ENCODE measurements at places on chromosomes 2 and 18. TPM values are rescaled to one million over a fixed set of nuclear protein-coding genes. Genes with fewer than 3 reads are reported as not detected.

DNA sequence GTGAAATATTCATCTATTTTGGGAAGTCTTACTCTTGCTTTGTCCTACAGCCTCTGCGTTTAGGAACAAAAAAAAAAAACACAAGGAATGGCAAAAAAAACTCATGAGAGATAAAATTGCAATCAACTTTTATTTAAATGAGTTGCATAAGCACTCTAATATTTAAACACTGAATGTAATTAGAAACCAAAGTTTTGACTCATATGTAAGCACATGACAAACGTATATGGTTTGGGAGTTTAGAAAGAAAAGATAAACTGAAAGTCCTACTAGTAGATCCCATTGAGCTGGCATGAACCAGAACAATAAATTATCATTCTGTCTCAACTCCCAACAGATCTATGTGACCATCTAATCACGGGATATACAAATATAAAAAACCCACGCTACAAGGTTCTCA, 44.8 kb downstream of the REV1 start:
- DNase-seq: no peak

GALNT14 gene
- 0.21 TPM for total RNA-seq

FAM161A gene
- total RNA-seq: 1.3 TPM

- no peak for DNase-seq
These were observed 56.4 kb downstream of the MAP4K4 start for GRCh38 chr2:101753720-101754490.

GRCh38 chr2:62456721-62457539, 49.1 kb downstream of the TMEM17 start:
- peak; percentile 84 for DNase-seq

DNA sequence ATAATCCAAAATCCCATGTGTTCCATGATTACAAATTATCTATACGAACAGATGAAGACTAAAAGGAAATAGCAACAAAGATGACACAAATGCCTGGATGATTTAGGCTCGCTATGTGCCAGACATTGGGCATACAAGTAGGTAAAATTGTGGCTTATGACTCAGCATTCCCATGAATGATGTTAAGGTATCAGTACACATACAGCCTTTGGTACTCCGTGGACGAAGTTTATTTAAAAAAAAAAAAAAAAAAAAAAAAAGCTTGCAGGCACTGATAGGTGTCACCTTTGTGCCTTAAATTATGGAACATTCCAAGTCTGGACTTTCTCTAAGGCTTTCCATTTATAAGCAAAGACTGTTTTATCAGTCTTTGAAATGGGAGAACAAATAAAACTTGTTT, 2.7 kb downstream of the CHAC2 start:
- no peak for DNase-seq

DNA sequence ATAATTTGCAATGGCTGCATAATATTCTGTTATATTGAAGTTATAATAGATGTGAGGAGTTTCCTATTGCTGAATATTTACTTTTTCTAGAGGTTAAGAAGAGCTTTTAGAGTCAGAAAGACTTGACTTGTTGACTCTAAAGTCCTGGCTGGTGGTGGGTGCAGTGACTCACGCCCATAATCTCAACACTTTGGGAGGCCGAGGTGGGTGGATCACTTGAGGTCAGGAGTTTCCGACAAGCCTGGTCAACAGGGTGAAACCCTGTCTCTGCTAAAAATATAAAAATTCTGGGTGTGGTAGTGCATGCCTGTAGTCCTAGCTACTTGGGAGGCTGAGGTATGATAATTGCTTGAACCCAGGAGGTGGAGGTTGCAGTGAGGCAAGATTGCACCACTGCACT, 33.9 kb upstream of the ATIC start:
- peak; percentile 80 for DNase-seq

HTR2B gene
- total RNA-seq: not detected

GRCh38 chr2:29110916-29111535, 4.2 kb upstream of the CLIP4 start:
- no peak for DNase-seq

DNA sequence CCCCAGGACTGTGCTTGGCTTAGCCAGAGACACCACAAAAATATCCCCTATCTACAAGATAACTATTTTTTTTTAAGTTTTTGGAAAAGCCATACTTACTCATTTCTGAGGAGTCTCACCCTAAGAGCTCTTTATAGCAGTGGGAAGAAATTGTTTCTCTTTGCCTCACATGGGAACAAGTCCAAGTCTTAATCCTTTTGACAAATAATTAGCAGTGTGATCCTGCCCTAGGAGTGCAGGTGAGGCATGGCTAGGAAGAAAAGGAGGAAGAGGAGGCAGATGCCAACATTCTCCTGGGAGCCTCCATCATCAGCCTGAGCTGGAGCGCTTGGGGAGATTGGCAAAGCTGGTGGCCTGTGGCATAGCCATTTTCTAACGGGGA, 115.6 kb downstream of the STPG4 start:
- DNase-seq: no peak

DNA sequence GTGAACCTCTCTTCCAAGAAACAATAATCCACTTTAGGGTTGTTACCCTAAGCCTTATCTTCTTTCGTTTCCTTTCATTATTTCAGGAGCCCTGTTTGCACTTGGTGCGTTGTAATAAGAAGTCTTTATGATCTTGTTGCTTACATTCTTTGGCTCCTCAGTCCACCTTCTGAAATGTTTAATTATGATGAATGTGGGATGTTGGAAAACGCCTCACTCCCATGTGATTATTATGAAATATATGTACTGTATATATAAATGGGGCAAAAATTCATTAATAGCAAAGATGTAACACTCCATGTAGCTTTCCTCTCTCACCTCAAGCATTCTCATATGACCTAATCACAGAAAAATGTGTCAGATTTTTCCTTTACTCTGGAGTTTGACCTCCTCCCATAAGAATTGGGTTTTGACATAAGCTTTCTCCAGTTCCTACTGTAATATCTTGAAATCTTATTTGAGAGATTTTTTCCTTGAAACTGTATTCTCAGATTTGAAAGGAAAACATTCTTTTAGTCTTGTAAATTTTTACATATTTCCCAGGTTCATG, 397.2 kb upstream of the FANCL start:
- DNase-seq: no peak

DNA sequence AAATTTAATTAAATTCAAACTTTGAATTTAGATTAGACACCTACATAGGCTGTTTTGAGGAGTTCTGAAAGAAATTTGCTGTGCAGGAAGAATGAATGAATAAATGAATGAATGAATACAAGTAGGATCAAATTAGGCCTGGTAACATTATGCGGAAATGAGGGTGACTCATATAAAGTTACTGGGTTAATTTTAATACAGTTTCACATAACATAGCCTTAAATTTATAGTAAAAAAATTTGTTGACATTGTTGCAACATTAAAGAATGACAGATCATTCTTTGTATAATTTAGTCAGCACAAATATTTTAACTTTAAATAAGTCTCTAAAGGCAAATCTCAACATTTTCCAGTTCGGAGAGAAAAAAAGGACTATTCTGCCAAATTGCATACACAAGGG, 1293.1 kb upstream of the SLC39A10 start:
- no peak for DNase-seq

DNA sequence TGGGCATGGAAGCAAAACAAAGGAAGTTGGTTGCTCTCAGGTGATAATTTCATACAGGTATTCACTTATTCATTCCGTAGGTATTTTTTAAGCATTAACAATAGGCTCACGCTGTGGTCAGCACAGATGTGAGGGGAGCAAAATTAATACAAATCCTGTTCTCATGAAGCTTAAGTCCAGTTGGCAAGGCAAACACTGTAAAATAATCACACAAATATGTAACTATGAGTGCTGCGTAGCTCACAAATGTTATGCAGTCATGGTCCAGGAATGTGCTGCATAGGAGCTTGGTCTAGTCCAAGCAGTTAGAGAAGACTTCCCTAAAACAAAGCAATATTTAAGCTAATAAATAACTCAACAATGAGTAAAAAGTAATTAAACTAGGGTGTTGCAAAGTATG, 23.9 kb downstream of the SP5 start:
- peak; percentile 65 for DNase-seq

DNA sequence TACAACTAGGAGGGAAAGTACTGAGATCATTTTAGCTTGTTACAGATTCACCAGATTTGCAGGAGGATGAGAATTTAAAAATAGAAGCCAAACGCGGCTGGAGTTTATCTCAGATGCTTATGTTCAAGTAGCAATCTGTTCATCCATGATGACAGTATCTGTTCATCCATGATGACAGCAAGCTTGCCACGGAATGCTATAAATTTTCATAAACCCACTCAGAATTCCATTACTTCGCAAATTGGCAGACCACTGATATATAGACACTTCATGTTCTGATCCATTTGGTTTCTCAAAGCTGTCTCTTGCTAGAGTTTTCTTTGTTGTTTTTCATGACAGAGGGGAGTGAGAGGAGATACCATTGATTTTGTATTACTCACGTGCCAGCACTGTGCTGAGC, 84.2 kb downstream of the GAREM1 start:
- no peak for DNase-seq

- no peak for DNase-seq
These were observed 15.5 kb downstream of the ASPRV1 start for GRCh38 chr2:69945941-69946340.

DNA sequence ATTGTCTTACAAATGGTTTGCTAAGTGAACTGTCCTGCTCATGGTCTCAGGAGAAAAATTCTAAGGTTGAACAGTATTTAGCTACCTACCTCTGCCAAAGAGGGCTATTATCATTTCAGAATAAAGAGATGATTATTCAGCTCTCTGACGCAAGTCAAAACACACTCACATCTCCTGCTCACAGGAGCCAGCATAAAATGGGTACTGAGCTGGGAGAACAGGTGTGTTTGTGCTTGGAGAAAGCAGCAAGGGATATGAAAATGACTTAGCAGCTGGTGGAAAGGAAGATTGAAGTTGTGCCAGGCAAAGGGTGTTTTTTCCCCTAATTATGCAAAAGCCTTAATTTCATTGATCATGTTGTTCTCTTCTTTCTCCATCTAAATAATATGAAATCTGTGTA, 47.3 kb upstream of the TANK start:
- no peak for DNase-seq

NCKAP5 gene
- 1.2 TPM for total RNA-seq

GRCh38 chr2:48144777-48145176, 238.5 kb upstream of the FBXO11 start:
- DNase-seq: no peak

DNA sequence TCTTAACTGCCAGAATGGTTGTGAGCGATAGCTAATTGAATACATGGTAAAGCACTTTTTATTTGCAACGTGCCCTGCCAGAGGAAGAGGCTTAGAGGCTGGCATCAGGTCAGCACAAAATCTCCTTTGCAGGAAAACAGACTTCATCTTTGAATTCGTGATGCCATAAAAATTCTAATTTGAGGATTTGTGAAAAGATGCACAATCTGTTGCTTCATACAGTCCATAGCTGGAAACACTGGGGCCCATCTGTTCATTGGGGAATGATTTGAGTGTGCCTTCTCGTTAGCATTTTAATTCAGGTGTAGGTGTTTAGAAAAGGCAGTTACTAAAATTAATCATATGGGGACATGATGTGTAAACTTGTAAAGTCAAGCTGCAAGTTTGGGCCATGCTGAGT, 876.0 kb downstream of the SLC4A3 start:
- DNase-seq: no peak

DNA sequence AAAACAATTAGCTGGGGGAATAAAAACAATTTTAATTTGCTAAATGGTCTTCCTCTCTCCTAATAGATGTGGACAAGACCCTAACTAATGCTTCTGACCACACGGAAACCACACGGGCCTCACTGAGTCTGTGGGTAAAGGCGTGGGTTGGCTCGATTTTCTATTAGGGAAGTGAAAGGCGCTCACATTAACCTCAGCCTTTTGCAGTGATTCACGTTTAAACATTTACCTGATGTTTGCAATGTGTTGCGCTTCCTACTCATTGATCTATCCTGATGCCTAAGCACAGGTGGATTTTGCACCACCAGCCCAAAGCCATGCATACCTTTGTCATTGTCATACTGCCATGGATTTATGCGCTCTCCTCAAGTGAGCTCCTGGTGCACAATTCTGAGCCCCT, 35.6 kb upstream of the NRP2 start:
- DNase-seq: no peak

ST8SIA3 gene
- not detected for total RNA-seq

GRCh38 chr2:37091873-37092272, 7.6 kb downstream of the GPATCH11 start:
- DNase-seq: no peak

DNA sequence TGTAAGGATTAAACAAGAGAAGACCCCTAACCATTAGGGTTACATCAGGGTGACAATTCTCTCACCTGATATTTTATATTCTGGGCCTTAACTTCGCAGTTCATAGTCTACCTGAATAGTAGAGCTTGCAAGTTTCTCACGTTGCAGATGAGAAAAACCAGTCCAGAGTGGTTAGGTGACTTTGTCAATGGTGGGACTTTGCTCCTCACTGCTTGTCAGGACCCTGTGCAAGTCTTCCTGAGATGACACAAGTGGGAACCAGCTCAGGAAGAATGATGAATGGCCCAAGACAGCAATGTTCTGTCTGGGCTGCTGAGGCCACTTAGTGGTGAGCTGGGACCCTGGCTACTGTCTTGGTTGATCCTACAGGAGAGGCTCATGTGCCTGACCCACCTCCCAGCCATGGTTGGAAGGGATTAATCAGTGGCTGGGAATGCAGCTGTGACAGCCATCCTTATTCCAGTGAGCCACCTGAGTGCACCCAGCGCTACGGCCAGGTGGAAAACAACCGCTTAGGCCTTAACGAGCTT, 16.9 kb downstream of the LGALSL start:
- DNase-seq: no peak

ATP6V1B1 gene
- not detected for total RNA-seq

GRCh38 chr2:180184506-180184905, 177.4 kb upstream of the CWC22 start:
- no peak for DNase-seq

ABCB11 gene
- not detected for total RNA-seq

DTNB gene
- 1.0 TPM for total RNA-seq

DNA sequence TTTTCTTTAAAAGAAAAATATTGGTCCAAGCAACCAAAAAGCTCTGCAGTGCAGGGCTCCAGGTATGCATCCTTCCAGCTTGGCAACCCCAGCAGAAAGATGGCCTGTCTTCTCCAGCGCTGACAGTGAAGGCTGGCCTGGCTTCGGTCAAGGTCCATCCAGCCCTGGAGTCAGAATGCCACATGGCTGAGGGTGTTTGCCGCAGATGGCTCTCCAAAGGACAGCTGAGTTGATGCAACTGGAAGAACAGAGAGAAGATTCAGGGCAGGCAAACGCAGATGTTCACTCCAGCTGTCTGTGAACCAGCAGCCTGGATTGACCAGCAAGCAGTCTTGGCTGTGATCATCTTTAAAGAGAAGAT, 51.4 kb downstream of the MARCO start:
- DNase-seq: no peak

GRCh38 chr2:162115076-162115475, 37.0 kb downstream of the GCG start:
- no peak for DNase-seq

PROC gene
- not detected for total RNA-seq

- DNase-seq: no peak
These were observed 301.6 kb upstream of the GULP1 start for GRCh38 chr2:187989925-187990623.

SLC4A3 gene
- total RNA-seq: 4.0 TPM

Data from SJSA1 (cell line).